Suppressor macrophage (primary cell): ENCODE measurements at places on chromosomes 7 and 10.

GRCh38 chr7:45658716-45659495 lies 84.7 kb downstream of the ADCY1 start:
- DNase-seq: no peak

DNA sequence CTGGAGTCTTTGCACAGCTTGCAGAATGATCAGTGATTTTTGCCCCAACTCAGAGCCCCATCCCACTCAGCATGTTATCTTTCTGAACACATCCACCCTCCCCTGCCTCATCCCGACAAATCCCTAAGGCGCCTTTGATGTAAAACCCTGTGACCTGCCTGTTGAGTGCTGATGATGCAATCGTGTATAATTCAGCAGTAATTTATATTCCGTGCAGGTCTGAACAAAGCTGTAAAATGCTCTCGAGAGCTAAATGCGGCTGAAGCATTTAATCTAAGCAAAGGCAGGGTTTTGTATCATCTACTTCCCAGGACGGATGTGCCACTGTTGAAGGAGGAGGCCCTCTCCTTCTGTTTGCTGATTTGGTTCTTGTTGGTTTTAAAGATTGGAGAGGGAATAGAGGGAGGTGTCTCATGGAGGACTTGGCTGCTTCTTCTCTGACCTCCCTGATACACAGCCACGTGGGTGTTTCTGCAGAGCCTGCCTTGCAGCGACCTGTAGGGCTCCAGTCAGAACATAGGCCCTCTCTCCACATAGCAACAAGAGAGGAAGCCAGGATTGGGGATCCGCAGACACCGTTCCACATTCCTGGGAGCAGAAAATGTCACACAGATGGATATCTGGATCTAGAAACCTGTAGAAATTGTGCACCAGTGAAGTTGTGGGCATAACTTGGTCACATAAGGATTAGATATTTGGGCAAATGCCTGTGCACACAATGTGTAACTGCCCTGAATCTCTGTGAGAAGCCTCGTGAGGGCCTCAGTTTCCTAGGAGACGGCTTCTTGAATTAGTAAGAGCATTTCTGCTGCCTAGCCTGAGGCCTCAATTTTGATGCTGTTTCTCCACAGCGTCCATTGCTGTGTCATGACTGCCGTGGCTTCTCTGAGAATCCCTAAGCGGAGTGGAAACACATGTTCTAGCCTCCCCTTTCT lies 90.2 kb upstream of the AGK start:
- no peak for DNase-seq

DNA sequence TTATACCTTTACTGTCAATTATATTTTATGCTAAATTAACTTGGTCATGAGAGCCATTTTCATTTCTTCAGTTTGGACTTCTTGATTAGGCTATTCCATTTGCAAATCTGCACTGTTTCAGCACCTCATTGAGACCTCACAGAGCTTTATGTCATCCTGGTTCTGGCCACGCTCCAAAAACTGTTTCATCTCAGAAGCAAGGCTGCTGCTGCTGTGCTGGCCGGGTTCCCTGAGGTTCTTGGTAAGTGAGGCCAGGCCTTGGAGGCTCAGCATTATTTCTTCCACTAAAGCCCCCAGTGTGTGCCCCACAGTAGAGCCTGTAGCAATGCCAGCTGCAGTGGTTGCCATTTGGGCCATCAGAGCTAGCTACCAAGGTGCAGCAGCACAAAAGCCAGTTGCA lies 7.8 kb upstream of the ZNF485 start:
- DNase-seq: no peak

GRCh38 chr7:55975988-55976633 lies 11.7 kb downstream of the NIPSNAP2 start:
- DNase-seq: no peak

DNA sequence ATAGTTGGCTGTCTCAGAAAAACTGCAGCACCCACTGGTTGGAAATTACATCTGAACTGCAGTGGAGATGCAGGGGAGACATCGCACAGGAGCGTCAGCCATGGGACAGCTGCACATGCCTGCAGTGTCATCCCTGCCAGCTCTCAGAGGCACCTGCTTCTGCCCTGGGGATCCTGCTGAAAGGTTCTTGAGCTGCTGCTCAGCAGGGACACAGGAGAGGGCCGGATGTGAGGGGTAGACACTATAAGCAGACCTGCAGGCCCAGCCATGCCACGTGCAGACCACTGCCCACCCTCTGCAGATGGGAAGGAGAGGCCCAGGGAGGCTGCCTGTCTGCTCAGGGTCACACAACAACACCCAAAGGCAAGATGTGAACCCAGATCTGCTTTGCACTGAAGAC lies 601.4 kb downstream of the DNAJB6 start:
- no peak for DNase-seq

DNA sequence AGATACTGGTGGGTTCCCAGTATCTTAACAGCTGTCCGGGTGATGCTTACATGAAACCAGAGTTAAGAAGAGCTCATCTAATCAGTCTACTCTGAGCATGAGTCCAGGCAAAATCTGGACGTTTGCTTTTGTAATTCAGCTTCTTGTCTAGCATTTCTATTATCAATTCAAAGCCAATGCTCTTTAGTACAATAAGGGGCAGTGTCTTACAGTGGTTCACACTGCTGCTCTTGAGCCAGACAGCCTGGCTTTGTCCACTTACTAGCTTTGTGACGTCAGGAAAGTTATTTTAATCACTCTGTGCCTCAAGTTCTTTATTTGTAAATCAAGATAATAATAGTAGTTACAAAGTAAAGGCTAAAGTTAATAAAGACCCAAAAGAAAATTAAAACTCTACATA lies 227.3 kb upstream of the TCF7L2 start:
- no peak for DNase-seq

DNA sequence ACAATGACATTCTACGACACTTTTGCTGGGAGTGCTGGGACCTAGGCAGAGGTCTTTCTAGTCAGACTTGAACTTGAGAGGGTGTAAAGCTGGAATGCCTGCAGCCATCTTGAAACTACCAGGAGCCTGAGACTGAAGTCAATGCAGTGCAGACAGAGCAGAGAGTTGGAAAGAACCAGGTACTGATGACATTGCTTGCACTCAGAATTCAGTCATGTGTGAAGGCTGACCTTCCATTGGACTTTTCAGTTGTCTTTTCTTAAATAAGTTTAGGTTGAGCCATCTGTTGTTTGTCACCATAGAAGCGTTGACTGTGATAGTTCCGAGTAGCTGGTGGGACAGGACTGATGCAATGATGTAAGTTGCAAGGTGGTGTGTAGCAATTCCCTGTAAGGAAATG lies 3.1 kb upstream of the PLPP4 start:
- DNase-seq: no peak

GRCh38 chr10:4195213-4195612 lies 410.2 kb upstream of the KLF6 start:
- peak; percentile 13 for DNase-seq

DNA sequence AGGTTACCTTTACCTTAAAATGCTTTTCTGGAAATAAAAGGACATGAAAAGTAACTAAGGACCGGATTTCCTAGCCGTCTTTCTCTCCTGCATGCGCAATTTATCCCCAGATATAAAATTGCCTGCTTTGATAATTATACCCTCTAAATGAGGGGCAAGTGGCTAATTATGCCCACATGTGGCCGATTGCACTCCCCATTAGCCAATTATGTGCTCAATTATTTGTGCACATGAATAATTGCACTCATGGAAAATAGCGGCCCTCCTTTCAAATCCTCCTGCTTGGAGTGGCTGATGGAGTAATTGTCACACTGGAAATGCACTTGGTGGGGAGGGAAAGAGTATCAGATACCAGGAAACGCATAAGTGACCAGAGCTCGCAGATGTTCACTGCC lies 66.4 kb upstream of the ATRNL1 start:
- no peak for DNase-seq

- DNase-seq: no peak
Observed at GRCh38 chr10:6314620-6315205, 112.0 kb downstream of the PFKFB3 start.

GRCh38 chr10:88456730-88457129 lies 126.4 kb downstream of the RNLS start:
- peak; percentile 29 for DNase-seq

DNA sequence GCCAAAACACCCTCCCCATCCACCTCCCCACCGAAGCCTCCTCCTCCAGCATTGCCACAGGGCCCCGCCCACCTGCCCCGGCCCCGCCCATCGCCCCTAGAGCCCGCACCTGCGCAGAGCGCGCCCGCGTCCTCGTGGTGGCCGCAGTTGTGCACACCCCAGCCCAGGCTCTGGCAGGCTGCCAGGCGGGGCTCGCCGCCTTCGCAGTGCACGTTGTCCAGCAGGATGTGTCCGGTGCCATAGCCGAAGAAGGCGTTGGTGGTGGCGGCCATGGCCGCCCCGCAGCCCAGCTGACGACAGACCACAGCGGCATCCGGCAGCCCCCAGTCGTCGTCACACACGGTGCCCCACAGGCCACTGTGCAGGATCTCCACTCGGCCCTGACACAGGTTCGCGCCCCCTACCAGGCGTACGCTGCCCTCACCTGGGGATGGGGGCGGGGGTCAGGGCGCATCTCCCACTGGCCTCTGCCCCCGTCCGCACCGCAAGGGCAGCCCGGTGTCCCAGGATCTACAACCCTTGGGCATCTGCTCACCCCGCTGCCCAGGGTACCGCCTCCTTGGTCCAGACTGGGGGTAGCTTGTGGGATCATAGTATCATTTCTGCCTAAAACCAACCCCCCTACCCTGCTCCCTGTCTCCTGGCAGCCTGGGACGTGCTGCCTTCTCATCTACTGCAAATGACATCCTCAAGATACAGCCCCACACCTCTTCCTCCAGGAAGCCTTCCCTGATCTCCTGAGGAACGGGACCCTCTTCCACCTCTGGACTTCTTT lies 11.9 kb downstream of the SSC4D start:
- peak; percentile 85 for DNase-seq

- DNase-seq: no peak
Observed at GRCh38 chr10:105681051-105681450, 1040.0 kb downstream of the SORCS3 start.
